ENCODE measurements at places on chromosomes 2 and 18.
A peak's percentile ranks its signal among the peaks of the same experiment; 100 is the strongest.

GRCh38 chr2:206361407-206362045 lies 81.8 kb upstream of the ADAM23 start:
- no peak overlapping the region for H3K27ac ChIP-seq
- no peaks in the 10 kb centered on the region for H3K4me1 ChIP-seq
- no peaks in the 10 kb centered on the region for H3K36me3 ChIP-seq
- DNase-seq = no peak
- H3K4me3 ChIP-seq = no peak overlapping the region

DNA sequence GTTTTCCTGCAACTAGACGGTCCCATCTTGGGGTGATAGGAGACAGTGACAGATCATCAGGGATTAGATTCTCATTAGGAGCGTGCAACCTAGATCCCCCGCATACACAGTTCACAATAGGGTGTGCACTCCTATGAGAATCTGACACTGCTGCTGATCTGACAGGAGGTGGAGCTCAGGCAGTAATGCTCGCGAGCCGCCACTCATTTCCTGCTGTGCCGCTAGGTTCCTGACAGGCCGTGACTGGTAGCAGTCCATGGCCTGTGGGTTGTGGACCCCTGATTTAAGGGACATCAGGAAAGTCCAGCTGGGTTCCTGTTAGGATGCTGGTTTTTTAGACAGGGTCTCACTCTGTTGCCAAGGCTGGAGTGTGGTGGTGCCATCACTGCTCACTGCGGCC lies 48.7 kb downstream of the PTPRM start:
- DNase-seq = no peak
- H3K27ac ChIP-seq = no peak overlapping the region
- H3K4me1 ChIP-seq = peaks cover 20% of the 10 kb centered on the region
- H3K36me3 ChIP-seq = no peaks in the 10 kb centered on the region
- no peak overlapping the region for H3K4me3 ChIP-seq

DNA sequence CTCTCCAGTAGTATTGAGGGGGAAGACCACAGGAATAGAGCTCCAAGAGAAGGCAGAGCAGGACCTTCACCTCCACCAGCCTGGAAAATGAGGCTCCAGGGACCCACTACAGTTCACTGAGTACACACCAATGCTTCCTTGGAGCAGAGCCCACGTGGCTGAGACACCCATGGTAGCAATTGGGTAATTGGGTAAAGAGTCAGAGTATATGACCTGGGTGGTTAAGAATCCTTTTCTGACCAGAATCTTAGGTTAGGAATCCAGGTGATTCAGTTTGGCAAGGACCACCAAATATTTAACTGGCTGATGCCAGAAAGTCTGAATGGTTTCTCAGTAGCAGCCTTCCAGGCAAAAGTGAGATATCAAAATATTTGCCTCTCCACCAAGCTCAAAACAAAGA lies 107.7 kb downstream of the MDH1 start:
- no peak for DNase-seq
- H3K4me1 ChIP-seq = peaks cover 2% of the 10 kb centered on the region
- H3K36me3 ChIP-seq = no peaks in the 10 kb centered on the region
- H3K4me3 ChIP-seq = no peak overlapping the region
- H3K27ac ChIP-seq = no peak overlapping the region
- H3K27me3 ChIP-seq = no peaks in the 10 kb centered on the region

DNA sequence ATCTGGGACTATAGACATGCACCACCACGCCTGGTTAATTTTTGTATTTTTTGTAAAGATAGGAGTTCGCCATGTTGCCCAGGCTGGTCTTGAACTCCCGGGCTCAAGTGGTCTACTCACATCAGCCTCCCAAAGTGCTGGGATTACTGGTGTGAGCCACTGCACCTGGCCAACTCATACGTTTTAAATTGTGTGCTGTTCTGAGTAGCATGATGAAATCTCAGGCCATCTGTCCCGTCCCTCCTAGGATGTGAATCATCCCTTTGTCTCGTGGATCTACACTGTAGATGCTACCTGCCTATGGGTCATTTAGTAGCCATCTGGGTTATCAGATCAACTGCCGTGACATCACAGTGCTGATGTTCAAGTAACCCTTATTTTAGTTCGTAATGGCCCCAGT lies 38.5 kb upstream of the RMP24 start:
- DNase-seq = no peak
- H3K4me3 ChIP-seq = no peak overlapping the region
- no peak overlapping the region for H3K27ac ChIP-seq
- no peaks in the 10 kb centered on the region for H3K27me3 ChIP-seq
- H3K36me3 ChIP-seq = no peaks in the 10 kb centered on the region
- peaks cover 5% of the 10 kb centered on the region for H3K4me1 ChIP-seq

- DNase-seq = no peak
- H3K27ac ChIP-seq = peak overlapping the region; percentile 75
- peaks cover 35% of the 10 kb centered on the region for H3K36me3 ChIP-seq
These were observed 31.4 kb downstream of the EPG5 start for GRCh38 chr18:45935591-45936335.

GRCh38 chr2:40090044-40090443 lies 311.0 kb upstream of the THUMPD2 start:
- H3K27me3 ChIP-seq = no peaks in the 10 kb centered on the region
- H3K36me3 ChIP-seq = no peaks in the 10 kb centered on the region
- H3K4me1 ChIP-seq = no peaks in the 10 kb centered on the region
- DNase-seq = no peak
- no peak overlapping the region for H3K4me3 ChIP-seq
- no peak overlapping the region for H3K27ac ChIP-seq

DNA sequence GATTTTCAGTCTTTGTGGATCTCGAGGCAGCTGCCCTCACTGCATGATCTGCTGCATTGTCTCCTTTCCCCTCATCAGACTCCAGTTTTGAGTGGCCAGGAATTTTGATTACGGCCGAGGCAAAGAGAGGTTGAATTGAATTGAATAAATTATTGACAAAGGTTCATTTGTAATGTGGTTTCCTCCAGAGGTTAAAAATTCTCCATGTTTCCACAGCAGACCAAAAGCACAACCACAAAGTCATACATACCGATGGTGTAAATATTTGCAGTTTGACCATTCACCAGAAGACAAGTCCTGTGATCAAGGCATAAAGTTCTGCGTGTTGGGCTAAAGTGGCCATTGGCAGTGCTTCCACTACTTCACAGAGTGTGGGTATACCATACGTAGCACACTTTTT lies 343.8 kb upstream of the MYT1L start:
- no peaks in the 10 kb centered on the region for H3K36me3 ChIP-seq
- H3K4me1 ChIP-seq = peaks cover 3% of the 10 kb centered on the region
- H3K27me3 ChIP-seq = peaks cover 13% of the 10 kb centered on the region
- DNase-seq = no peak

DNA sequence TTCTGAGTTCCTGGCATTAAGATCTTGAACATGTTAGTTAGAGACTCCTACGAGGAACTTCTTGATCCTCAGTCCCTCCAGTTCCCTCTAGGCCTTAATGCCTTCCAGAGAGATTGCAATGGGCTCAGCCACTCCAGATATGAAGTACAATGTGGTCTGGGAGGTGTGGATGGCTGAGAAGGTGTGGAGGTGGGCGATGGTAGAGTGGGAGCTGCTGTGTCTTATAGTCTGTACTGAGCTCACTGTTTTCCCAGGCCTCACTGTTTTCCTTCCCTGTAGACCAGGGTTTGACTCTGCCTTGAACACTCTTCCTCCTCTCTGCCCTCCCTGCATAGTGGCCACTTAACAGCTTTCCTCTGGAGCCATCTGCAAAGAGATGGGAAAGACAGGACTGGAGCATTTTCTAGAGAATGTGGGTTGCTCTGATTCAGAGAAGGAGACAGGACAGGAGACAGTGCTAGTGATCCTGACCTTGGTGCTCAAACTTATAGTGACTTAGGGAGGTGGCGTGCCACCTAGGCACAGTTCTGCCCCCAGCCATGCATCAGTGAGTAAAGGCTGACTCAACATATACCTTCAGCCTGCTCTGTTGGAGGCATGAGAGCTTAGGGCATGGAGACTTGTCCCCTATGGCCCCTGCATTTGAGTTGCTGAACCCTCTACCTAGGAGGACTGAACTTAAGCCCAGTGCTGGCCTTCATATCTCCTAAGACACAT lies 129.7 kb downstream of the TDRD15 start:
- DNase-seq = no peak
- peaks cover 2% of the 10 kb centered on the region for H3K4me1 ChIP-seq
- H3K4me3 ChIP-seq = no peak overlapping the region
- no peaks in the 10 kb centered on the region for H3K36me3 ChIP-seq

DNA sequence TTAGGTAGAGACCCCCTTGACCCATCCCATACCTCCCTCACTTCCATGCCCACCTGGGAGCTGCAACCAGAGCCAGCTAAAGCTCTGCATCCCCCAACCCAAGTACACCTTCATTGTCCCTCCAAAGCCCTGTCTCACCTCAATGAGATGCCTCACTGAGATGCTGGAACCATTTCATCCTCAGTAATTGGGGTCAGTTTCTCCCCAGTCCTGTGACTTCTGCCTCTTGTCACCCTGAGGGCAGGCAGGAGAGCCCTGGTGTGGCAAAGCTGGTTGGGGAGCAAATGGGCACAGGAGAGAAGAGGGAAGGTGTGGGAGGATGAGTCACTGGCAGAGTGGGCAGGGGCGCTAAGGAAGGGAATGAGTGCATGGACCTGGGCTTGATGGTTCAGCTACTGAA lies 27.9 kb upstream of the NT5DC4 start:
- no peaks in the 10 kb centered on the region for H3K27me3 ChIP-seq
- H3K27ac ChIP-seq = peak overlapping the region; percentile 78
- no peaks in the 10 kb centered on the region for H3K36me3 ChIP-seq
- peaks cover 13% of the 10 kb centered on the region for H3K4me1 ChIP-seq
- no peak for DNase-seq
- H3K4me3 ChIP-seq = no peak overlapping the region

GRCh38 chr2:99621106-99621505 lies 131.3 kb upstream of the REV1 start:
- peaks cover 61% of the 10 kb centered on the region for H3K27me3 ChIP-seq
- DNase-seq = no peak
- peaks cover 4% of the 10 kb centered on the region for H3K4me1 ChIP-seq
- no peak overlapping the region for H3K4me3 ChIP-seq
- H3K36me3 ChIP-seq = no peaks in the 10 kb centered on the region

DNA sequence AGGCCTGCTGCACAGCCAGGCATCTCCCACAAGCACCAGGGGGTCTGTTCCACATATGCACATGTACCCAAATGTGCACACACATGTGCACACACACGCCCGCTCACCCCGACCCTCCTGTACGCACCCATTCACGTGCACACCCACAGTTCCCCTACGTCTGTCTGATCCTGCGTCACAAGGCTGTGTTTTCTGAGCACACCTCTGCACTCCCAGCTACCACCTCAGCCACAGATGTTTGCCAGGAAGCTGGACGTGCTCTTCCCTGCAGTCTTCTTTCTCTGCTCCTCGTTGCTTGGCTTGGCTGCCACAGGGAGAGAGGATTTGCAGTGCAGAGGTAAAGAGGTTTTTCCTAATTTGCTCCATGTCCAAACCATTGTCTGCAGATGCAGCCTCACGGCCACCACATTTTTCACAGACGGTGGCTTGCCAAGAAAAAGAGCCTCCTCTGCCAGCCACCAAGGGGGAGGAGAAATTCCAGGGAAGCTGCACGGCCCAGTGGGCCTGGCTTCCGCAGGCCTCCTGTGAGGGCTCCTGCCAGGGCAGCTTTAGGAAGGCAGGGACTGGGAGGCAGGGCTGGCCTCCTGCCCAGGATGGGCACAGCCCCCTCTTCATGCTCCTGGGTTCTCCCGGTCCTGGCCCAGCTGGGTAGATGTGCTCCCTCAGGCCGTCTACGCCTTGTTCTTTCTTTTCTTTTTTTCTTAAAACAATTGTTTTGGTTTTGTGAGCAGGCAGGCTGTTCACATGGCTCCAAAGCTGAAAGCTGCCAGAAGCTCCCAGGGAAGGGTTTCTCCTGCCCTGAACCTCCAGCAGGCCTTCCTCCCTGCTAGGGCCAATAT lies 29.3 kb upstream of the HS6ST1 start:
- peaks cover 16% of the 10 kb centered on the region for H3K4me1 ChIP-seq
- peak overlapping the region; percentile 66 for H3K27ac ChIP-seq
- H3K27me3 ChIP-seq = no peaks in the 10 kb centered on the region
- no peaks in the 10 kb centered on the region for H3K36me3 ChIP-seq
- DNase-seq = no peak

DNA sequence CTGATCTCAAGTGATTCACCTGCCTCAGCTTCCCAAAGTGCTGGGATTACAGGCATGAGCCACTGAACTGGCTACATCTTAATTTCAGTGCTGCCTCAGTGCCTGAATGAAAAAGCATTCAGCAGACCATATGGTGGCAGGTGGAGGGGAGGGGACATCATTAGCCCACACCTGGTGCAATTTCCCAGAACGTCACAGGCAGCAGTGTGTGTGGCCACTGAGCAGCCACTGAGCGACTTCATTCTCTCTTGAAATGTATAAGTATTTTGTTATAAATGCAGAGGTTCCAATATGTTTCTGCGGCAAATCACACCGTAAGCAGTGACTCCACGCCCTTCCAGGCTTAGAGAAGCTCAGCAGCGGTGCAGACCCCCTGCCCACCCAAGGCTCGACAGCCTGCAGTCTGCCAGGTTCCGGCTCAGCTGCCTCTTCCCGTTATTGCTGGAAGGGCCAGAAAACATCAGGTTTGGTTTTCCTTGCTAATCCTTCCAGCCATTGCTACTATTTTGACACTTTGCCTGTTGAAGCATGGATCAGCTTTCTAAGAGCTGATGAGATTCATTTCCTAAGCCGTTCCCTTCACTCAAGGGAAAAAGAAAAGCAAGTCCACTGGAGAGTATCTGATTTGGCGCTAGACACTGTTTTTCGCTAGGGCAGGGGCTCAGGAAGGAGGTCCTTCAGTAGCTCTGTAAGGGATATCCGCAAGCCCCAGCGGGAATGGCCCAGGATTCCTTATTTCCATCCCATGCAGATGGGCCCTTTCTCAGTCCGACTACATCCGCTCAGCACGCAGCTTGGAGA lies 250.7 kb downstream of the VAPA start:
- no peak for DNase-seq
- no peak overlapping the region for H3K4me3 ChIP-seq
- no peaks in the 10 kb centered on the region for H3K4me1 ChIP-seq
- no peaks in the 10 kb centered on the region for H3K36me3 ChIP-seq
- no peak overlapping the region for H3K27ac ChIP-seq

- no peaks in the 10 kb centered on the region for H3K27me3 ChIP-seq
- no peaks in the 10 kb centered on the region for H3K36me3 ChIP-seq
These were observed 256.2 kb upstream of the KLHL29 start for GRCh38 chr2:23128684-23129292.

DNA sequence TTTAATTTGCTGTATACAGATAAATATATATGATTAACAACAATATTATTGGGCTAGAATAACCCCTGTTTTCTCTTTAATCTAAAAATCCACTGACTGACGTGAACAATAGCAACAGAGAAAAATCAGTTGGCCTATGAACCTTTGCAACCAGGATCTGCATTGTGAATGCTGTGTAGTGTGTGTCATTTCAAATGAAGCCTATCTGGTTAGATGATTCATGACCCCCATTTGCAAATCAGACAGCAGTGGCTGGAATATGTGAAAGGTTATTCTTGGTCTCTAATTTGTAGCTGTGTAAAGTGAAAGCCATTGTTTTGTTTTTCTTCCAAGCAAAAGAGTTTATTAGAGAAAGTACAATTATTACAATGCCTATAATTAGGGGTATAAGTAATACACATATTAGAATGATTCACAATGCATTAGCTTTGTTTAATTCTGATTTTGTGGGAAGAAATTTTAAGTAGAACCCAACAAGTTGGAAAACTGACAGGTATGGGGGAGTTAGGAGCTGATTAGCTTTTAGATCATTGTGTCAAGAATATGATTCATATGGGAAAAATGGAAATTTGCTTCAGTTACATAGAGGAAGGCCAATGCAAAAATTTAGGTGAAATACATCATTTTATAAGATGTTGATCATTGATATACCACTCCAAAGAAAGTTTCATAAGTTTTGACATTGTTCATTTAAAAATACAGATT lies 1362.2 kb upstream of the TMEFF2 start:
- no peak overlapping the region for H3K27ac ChIP-seq
- no peak for DNase-seq
- H3K4me3 ChIP-seq = no peak overlapping the region
- H3K4me1 ChIP-seq = no peaks in the 10 kb centered on the region
- no peaks in the 10 kb centered on the region for H3K36me3 ChIP-seq
- H3K27me3 ChIP-seq = no peaks in the 10 kb centered on the region
